ENCODE measurements at places on chromosomes 4 and X.

- DNase-seq = no peak
These were observed 476.3 kb upstream of the ADGRL3 start for GRCh38 chr4:60723796-60724195.

- peak; percentile 8 for DNase-seq
These were observed 437.6 kb upstream of the AGA start for GRCh38 chr4:177879851-177880250.

DNA sequence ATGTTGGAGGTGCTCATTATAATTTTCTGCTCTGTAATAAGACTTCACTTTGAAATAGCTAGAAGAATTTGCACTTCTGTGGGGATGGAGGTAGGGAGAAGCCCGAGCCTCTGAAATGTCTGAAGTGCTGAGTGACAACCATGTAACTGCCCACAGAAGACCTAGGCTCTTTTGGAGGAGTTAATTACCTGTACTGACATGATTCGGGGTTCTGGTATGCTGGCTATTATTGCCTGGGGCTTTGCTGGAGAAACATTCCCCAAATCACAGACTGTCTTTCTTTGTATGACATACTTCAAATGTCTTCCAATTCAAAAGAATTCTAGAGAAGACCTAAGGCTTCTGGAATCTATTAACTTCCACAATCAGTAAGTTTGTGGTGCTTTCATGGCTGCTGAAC, 211.2 kb upstream of the POF1B start:
- DNase-seq = no peak

DNA sequence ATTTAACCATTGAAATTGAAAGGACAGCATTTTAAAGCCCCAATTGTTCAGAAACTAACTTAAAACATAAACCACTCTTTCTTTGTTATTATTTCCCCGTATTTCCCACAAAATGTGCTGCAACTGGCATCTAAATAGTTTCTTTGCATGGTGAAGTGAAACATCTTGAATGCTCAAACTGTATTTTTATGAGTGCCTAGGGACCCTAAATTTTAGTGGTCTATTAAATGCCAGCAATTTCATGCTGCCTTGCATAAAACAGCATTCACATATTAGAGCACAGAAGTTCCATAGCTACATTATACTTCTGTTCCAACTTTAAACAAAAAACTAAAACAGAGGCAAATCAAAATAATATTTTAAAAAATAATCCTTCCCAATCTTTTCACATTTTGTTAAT, 5.4 kb downstream of the RAB28 start:
- no peak for DNase-seq

DNA sequence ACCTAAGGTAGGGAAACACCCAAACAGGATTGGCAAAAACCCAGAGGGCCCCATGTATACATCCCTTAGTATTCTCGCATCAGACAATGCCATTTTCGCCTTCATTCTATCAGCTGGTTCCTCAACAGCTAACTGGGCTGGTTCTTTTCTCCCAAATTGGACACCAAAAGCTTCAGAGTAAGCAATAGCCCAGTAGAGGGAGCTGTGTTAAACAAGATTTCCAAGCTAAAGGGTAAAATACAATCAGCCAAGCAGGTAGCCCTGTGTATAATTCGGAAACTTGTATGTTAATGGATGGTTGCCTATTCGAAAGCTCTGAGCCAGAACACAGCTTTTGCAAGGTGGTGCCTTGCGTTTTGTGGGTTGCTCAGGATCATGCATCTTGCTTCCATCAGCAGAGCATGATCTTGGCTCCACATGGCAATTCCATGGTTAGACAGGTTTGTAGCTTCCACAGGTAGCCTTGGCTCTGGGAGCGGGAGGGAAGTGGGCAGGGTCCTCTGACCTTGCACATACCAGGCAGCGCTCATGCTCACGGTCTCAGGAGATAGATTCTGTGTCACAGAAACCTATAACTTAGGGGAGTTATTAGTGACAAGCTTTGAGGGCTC, 115.2 kb upstream of the LNX1 start:
- peak; percentile 34 for DNase-seq

DNA sequence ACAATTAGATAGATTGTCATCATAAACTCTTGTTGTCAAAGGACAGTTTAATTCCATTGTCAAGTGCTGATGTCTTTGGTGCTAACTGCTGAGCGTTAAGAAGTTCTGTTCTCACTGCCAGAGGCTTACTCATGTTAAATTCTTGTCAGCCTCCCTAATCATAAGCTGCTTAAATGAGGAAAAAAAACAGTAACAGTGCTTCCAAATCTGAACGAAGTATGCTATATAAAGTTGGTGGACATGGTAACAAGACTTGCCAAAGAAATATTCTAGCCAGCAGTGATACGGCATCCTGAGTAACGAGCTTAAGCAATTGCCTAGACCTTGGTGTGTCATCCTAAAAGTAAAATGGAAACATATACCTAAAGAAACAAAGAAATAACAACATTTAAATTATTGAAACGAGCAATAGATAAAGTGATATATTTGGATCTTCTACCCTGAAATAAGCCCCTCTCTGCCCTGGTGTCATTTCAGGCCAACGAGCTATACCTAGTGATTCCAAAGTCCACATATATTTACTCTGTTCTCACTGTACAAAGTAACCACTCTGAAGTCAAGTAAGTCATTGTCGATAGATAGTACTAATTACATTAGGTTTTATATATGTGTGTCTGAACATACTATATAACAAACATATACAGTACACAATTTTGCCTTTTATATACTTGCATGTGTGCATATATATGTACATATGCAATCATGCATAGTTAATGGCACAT, 339.7 kb upstream of the HS3ST1 start:
- no peak for DNase-seq

- no peak for DNase-seq
These were observed 81.6 kb upstream of the KLF3 start for GRCh38 chr4:38582445-38582844.

GRCh38 chrX:133654811-133655210, 239.5 kb upstream of the GPC4 start:
- no peak for DNase-seq

All from HCT116 (cell line).